CD4-positive, alpha-beta T cell treated with Interleukin-15 for 4 hours (primary cell): ENCODE measurements at places on chromosomes 2 and 18.

GRCh38 chr18:55296115-55296514 lies 291.9 kb downstream of the TCF4 start:
- no peak for DNase-seq

GRCh38 chr2:163753726-163754125 lies 17.9 kb upstream of the FIGN start:
- no peak for DNase-seq

DNA sequence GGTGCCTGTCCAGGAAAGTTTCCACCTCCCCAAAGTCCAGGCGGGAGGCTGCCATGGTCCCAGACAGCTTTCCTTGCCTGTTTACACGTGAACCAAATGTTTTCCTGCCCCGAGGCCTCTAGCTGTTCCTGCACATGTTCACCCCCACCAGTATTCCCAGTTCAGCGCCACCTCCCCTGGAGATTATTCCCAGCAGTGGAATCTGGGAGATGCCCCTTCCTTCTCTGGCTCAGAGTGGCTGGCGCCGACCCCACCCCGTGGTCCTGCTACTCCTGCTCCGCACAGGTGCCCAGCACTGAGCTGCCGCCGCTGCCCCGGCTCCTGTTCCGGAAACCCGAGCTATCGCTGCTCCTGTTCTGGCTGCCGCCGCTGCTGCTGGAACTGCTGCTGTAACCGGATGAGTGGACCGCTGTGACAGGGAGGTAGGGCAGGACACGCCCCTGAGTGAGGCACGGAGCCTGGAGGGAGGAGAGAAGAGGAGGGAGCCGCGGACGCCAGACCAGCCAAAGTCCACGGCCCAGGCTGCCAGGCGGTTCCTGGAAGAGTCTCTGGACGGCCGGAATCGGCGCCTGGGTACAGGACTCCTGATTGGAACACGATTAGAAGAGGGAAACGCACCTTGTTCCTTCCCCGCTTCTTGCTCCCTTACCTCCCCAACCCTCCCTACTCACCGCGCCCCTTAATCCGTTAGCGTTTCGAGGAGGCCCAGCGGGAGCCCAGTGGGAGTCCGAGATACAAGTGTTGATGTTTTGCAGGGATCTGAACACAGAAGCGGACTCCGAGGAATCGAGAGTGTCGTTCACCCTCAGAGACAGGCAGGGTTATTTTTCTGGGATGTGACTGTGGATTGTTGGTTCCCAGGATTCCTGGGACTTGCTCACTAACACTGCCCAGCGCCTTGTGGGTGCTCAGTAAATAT lies at the start of gene PDE11A:
TSS of gene PDE11A (minus strand) at position 395 of the 919 bp plus-strand sequence. CDS start at position 55, 340 bp downstream.
- DNase-seq, result no peak

DNA sequence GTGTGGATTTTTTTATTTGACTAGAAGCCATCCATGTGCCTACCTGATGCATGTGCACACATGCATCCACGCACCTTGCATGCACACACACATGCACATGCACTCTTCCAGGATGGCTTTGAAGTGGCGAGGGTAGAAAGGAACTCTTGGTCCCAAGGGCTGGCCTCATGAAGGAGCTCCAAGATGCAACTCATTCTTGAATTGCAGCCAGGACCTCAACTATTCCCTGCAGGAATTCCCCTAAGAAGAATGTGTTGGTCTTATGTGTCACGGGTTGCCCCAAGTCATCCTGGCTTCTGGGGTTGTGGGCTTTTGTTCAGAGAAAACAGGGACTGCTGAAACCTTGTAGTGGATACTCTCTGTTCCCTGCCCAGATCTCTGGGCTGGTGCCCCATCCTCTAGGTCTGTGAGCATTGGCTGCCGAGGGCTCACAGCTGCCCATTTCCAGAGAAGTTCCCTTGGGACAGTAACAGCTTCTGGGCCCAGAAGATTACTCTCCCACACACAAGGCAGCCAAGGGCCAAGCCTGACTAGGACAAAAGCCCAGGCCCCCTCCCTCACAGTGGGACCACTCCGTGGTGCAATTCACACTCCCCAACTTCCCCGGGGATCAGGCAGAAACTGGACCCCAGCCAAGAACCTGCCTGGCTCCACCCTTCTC lies 137.6 kb downstream of the COPS8 start:
- DNase-seq, result no peak

DNA sequence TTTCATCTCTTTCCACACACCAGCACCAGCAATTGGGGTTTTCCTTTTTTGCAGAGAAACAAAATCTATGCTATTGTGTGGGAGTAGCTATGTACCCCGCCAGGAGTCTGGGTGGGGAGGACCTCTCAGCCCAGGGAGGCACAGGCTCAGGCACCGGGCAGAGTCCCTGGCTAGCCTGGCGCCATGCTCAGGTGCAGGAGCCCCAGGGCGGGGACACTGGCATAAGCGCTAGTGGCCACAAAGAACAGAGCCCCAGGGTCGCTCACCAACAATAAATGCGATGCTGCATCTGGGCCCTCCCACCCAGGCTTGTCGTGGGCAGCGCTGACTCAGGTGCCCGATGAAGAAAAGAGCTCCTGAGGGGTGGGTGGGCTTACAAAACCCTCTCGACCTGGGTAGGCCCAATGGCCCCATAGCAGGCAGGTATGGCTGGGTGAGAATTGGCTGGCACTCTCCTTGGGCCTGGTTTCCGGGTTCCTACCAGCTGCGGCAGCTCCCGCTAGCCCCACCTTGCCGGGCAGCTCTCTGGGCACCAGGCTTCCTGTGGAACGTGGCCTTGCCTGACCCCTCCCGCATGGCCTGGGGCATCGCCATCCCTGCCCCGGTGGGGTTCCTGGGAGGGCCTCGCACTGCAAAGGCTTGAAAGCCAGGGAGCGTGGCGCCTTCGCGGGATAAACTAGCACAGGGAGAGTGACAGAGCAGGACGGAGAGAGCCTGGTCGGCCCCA lies 31.8 kb upstream of the COL6A3 start:
- DNase-seq, result no peak

GRCh38 chr18:11607906-11608305 lies 1.5 kb upstream of the SLC35G4 start:
- DNase-seq, result no peak

- DNase-seq, result peak; percentile 57
Observed at GRCh38 chr18:77127769-77128671, 4.6 kb downstream of the MBP start.

- DNase-seq, result no peak
Observed at GRCh38 chr2:58313926-58314325, 72.8 kb upstream of the FANCL start.

DNA sequence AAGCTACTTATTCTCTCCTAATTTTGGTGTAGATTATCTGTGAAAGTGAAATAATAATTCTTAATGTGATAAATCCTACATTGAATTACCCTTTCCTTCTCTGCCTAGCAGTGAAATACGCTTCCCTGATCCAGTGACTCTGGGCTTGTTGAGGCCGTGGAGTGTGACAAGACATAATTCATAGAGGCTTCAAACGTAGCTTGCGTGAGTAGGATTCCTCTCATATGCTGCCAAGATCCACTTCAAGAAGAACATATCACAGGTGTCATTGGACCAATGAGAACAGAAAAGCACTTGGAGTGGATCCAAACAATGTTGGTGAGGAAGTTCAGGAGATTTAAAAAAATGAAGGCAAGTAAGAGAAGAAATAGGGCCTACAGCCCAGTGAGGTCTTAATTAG lies 221.3 kb upstream of the TMEFF2 start:
- no peak for DNase-seq

DNA sequence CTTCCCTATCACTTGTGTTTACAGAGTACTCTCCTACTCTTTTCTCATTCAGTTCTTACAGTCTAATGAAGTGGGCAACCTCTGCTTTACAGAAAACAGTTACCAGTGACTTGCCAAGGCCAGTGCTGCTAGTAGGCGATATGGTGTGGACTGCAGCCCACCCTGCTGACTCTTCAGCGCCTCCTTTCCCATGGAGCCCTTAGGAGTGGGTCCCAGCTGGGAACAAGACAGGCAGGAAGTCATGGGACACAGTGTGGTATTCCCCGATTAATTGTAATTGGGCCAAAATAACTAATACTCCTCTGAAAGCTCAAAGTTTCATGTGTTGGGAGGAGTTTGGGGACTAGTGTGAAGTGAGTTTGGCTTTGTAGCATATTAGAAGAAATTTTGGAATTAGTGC lies 120.1 kb upstream of the EML6 start:
- DNase-seq, result no peak

- DNase-seq, result no peak
Observed at GRCh38 chr18:47929681-47930198, 719 bp downstream of the SMAD2 start.

- no peak for DNase-seq
Observed at GRCh38 chr18:68679528-68679927, 35.4 kb downstream of the TMX3 start.

- DNase-seq, result no peak
Observed at GRCh38 chr2:23803264-23803964, 123.5 kb downstream of the ATAD2B start.

- no peak for DNase-seq
Observed at GRCh38 chr2:197992482-197993133, 188.2 kb downstream of the PLCL1 start.
